Stimulated activated CD8-positive, alpha-beta memory T cell treated with anti-CD3 and anti-CD28 coated beads, Interleukin-15, amount 100 ng/mL, for 4 hours (primary cell): ENCODE measurements at places on chromosomes 6 and 20.

DNA sequence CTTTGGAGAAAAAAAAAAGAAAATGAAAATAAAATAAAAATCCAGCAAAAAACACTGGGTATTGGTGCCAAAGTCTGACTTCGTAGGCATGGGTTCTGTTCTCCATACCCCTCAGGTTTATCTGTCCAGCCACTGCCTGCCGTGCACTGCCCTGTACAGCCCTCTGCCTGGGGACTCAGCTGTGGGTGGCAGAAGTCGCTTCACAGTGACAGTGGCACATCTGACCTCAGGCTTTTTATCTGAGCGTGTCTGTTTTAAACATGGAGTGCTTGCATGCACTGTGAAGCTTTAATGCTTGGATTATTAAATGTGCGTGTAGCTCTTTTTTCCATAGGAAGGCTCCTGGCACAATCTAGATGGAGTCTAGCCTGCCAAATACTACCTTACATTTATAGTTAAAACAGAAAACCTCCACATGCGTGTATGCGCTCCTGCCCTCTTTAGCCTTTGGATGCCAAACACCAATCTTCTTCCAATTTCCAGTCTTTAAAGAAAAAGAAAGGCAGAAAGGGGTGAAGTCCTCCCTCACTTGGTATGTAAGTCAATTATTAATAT lies 375.5 kb downstream of the UTRN start:
- no peak for DNase-seq

GRCh38 chr20:19099596-19100545 lies 112.6 kb upstream of the SLC24A3 start:
- no peak for DNase-seq

- DNase-seq = no peak
Observed at GRCh38 chr6:51541847-51542246, 545.6 kb downstream of the PKHD1 start.

DNA sequence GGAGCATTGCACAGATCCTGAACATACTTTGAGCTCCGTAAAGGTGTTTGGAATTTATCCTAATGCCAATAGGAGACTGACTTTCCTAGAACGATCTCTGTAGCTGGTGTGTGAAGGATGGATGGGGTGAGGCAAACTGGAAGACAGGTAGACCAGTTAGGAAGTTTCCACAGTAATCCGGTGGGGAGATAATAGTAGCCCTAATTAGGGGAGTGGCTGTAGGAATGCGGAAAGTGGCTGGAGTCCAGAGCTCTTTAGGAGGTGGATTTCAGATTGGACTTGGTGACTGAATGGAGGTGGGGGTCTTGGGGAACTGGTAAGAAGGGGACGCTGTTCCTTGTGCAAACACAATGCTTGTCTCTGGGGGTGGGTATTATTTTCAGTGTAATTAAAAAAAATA lies 146.3 kb downstream of the SOX4 start:
- DNase-seq = no peak

- no peak for DNase-seq
Observed at GRCh38 chr6:48641544-48641943, 530.5 kb upstream of the PTCHD4 start.

DNA sequence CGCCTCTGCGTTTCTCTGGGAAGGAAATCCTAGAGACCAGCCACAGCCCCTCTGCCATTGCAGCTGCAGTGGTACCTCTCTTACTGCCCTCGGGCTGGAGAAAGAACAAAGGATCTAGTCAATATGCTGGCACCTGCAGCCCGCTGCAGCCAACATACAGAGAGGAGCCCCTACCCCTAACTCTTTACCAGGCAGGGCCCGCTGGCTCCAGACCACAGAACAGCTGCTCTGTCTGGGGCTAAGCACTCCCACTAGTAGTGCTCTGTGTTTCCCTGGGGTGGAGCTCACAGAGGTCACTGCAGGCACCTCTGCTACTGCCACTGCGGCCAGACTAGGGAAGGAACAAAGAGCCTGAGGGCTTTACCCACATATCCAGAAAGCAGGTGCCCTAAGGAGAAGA lies 93.8 kb upstream of the IMPG1 start:
- no peak for DNase-seq

- DNase-seq = no peak
Observed at GRCh38 chr20:12924126-12924525, 84.6 kb upstream of the SPTLC3 start.

- DNase-seq = no peak
Observed at GRCh38 chr6:150514806-150515380, 84.8 kb upstream of the PLEKHG1 start.

DNA sequence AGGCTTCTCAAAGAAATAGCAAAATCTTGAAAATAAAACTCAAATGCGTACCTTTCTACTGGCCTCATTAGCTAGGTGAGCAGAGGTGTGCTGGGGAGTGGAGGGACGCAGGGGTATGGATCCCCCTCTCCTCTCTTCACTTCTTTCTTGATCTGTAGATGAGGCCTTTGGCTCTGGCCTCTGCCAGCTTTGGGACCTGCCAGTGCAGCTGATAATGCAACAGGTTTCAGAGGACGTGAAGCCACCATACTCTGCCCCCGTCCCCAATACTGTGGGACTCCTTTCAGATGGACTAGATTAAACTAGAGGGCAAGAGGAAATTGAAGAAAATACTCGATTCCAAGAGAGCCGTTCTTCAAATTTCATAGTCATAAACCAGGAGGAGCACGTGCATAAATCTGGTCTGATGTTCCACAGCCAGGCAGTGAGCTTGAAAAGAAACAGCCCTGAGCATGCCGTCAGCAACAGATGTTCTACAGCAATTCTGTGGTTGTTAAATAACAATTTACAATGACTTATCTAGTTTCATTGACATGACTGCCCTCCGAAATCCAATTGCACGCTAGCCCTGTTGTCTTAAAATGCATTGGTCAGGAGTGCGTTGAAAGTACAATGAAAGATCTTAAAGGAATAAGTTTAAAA lies 245.3 kb upstream of the FOXQ1 start:
- no peak for DNase-seq

GRCh38 chr20:1938464-1939269 lies 43.5 kb downstream of the SIRPA start:
- no peak for DNase-seq

GRCh38 chr6:53476964-53477363 lies 67.9 kb downstream of the GCLC start:
- no peak for DNase-seq

DNA sequence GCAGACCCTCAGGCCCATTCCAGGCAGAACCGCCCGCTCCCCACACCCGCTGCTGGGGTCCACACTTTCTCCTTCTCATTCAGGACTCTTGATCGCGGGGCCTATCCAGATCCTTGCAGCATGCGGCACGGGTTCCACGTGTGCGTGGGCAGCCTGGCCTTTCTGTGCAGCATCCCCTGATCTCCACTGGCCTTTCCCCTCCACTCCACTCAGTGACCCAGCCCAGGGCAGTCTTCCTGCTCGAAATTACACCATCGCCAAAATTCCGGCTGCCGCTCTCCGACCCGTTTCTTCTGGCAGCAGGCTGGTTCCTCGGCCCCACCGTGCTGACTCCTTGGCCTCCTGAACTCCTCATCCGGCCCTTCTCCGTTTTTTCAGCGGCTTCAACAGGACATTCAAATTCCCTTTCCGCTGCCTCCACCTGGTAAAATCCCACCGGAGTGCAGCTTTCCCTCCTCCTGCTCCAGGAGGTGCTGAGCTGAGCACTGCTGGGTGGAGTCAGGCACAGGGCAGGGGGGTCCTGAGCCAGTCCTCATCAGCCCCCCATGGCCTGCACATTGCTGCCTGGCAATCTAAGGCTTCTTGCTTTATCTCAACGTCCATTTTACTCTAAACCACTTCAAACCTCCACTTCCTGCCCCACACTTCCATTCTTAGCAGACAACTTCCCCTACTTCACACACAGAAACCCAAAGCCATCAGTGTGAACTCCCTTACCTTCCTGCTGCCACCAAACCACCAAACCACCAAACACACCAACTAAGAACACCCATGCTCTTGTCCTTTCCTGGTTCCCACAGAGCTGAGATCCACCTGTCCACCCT lies 9.0 kb downstream of the SFT2D1 start:
- no peak for DNase-seq

GRCh38 chr20:5357946-5358345 lies 41.2 kb upstream of the PROKR2 start:
- DNase-seq = no peak

DNA sequence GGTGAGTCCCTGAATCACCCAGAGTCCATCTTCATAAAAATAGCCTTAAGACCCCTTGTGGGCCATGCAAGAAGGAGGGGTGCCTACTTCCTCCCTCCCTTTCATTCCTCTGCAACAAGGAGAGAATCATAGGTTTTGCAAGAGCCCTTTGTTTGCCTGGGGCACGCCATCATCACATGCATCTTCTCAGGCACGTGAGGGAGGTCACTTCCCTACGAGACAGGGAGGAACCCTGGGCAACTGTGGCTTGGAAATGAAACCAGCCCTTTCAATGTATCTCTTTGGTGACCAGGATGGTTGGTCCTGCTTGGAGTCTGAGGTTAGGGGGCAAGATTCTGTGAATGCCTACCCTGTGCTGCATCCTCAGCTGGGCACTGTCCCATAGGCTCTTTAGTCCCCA lies 194.8 kb downstream of the MAFB start:
- no peak for DNase-seq

- no peak for DNase-seq
Observed at GRCh38 chr6:76574746-76575145, 502.3 kb upstream of the IMPG1 start.

DNA sequence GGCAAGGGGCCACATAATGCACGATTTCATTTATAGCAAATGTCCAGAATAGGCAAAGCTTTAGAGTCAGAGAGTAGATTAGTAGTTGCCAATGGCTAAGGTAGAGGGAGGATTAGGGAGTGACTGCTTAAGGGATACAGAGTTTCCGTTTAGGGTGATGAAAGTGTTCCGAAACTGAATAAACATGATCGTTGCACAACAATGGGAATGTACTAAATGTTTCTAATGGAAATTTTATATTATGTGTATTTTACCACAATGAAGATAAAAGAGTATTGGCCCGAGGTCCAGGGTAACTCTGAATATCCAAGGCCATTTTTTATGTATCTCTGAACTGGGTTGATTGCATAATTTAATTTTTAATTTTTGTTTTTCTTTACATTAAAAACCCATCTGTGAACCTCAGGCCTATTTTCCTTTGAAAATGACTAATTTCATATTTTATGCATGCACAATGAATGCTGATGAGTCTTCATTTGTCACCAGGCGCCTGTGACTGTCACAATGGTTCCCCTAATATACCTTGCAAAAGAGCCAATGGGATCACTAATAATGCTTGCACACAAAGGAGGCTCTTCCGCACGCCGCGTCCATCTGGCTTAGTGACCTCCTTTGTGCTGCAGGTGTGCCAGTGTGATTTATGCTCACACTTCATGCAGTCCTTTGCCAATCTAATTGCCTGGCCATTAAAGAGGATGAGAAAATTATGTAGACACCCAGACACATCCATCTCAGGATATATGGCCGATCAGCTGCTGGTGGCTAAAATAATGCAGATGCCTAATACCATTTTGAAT lies 612.5 kb downstream of the CDH26 start:
- DNase-seq = no peak

DNA sequence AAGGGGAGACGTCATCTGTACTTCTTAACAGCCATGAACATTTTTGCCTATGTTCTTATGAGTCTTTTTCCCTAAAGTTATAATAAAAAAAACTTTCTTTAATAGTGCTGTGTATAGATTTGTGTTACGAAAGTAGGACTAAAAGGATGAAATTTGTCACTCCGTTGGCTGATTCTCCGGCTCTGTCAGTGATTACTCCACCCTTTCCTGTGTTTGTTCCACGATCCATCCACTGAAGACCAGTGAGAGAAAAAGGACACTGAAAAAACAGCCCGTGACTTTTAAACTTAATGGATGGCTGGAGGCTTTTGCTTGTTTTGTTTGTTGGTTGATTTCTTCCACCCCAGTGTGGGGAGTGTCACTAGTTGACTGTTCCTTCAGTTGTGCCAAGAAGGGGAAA lies 232.0 kb upstream of the NOX3 start:
- DNase-seq = no peak

- peak; percentile 49 for DNase-seq
Observed at GRCh38 chr6:105452924-105453756, 50.3 kb upstream of the PREP start.

GRCh38 chr6:42813906-42814444 lies 32.1 kb downstream of the BICRAL start:
- no peak for DNase-seq

DNA sequence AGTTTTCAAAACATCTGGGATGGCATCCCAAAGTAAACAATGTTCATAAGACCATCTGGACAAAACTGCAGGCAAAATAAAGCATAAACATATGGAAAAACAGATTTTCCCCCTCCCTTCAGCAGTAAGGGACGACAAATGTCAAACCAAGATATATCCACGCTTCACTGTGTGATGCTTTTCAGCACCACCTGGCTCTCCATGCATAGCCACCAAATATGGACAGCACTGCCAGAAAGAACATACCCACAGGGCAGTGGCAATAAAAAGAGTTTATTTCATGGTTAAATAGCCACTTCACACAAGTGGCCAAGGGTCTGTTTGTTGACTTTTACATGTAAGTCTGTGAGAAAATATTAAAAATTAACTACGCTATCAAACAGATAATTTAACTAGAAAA lies 23.1 kb downstream of the USP45 start:
- no peak for DNase-seq

- DNase-seq = no peak
Observed at GRCh38 chr20:52704553-52704952, 267.6 kb upstream of the TSHZ2 start.

- peak; percentile 60 for DNase-seq
Observed at GRCh38 chr6:156719720-156720563, 57.2 kb upstream of the ARID1B start.

- no peak for DNase-seq
Observed at GRCh38 chr20:50691573-50692551, 520 bp upstream of the RIPOR3 start.

GRCh38 chr6:112906726-112907125 lies 559.6 kb downstream of the RFPL4B start:
- no peak for DNase-seq

DNA sequence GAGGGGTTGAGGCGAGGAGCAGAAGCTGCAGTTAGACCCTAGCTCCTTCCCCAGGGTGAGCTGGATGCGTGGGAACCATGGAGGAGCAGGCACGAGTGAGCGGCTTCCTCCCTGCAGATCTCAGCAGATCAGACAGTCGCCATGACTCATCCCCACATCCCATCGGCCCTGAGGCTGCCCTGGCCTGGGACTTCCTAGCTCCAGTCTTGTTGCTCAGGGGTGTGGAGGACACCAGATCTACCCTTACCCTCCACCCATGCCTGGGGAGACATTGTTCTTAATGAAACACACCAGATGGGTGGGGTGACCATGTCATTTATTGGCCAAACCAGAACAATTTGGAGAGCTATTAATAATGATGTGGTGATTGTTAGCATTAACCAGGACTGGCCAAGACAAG lies 36.3 kb upstream of the TGM2 start:
- DNase-seq = no peak

- no peak for DNase-seq
Observed at GRCh38 chr20:3896302-3896701, 7.1 kb downstream of the PANK2 start.

GRCh38 chr6:53481323-53481722 lies 63.6 kb downstream of the GCLC start:
- no peak for DNase-seq

- DNase-seq = no peak
Observed at GRCh38 chr6:9178071-9178470, 742.7 kb upstream of the SLC35B3 start.
